ENCODE measurements at places on chromosomes 11 and 22.

- no peak for DNase-seq
Observed at GRCh38 chr11:59418156-59418555, 8.1 kb downstream of the OR5A2 start.

DNA sequence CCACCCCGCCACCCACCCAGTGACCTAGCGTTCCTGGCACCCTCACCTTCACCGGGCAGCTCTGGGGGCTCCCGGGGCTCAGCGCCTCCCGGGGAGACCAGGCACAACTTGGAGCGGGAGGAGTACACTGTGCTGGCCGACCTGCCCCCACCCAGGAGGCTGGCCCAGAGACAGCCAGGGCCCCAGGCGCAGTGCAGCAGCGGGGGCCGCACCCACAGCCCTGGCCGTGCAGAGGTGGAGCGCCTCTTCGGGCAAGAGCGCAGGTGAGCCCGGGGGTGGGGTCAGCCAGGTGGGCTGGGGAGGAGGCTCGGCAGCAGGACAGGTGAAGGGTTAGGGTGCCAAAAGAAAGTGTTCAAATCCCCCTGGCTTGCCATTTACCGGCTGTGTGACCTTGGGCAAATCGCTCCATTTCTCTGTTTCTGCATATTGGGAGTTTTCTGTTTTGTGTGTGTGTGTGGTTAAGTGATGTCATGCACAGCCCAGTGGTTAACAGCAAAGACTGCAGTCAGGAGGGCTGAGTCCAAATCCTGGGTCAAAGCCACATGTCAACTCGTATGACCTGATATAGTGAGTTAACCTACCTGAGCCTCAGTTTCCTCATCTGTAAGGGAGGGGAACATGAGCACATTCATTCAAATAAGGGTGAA lies 29.5 kb downstream of the TRIOBP start:
- DNase-seq, result no peak

DNA sequence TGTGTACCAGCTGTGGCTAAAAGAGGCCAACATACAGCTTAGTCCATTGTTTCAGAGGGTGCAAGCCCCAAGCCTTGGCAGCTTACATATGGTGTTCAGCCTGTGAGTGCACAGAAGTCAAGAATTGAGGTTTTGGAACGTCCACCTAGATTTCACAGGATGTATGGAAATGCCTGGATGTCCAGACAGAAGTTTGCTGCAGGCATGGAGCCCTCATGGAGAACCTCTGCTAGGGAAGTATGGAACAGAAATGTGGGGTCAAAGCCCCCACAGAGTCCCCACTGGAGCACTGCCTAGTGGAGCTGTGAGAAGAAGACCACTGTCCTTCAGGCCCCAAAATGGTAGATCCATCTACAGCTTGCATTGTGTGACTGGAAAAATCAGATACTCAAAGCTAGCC lies 42.2 kb upstream of the PTH start:
- DNase-seq, result no peak

DNA sequence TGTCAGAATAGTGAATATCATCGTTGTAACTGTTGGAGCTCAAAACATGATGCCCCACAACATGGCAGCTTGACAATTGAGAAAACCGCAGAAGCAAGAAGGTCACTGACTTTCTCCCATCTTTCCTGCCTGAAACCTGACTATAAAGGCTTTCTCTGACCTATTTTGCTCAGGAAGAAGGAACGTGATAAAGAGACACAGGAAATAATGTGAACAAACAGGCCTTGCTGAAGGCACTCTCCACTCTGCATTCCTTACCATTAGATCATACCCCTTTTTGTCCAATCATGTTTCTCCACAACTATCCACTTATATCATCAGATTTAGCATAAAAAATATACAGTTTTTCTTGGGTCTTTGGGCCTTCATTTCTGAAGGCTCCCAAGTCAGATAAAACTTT lies 916.8 kb downstream of the METTL15 start:
- no peak for DNase-seq

- peak; percentile 67 for DNase-seq
Observed at GRCh38 chr11:46119352-46120216, 1.7 kb downstream of the PHF21A start.

DNA sequence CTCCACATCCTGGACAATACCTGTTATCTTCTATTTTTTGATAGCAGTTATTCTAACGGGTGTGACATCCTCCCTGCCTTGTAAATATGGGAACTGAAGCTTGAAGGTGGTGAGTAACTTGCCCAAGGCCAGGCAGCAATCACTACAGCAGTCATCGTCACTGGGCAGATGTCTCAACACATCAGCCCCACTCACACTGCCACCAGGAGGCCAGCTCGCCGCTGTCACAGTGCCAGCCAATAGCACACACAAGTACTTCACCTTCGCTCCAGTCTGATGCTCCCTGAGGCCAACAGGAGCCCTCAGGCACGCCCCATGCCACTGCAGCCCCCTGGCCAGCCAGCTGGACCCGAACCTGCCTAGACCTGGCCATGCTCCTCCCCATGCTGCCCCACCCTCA lies 4.9 kb upstream of the TTLL1 start:
- DNase-seq, result no peak

DNA sequence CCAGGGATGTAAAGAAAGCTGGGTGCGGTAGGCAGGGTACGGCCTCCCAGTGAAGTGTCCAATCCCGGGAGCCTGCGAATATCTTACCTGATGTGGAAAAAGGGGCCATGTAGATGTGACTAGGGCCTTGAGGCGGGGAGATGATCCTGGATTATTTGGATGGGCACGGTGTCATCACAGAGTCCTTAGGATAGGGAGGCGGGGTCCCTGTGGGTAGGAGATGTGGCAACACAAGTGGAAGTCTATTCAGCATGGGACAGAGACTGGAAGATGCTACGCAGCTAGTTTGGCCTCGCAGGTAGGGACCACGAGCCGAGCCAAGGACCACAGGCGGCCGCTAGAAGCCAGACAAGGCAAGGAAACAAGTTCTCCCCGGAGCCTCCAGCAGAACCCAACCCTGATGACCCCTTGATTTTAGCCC lies 46.4 kb upstream of the SHANK2 start:
- no peak for DNase-seq

- DNase-seq, result no peak
Observed at GRCh38 chr11:115906171-115906570, 402.0 kb upstream of the CADM1 start.

GRCh38 chr22:45538281-45538680 lies 35.6 kb downstream of the FBLN1 start:
- peak; percentile 12 for DNase-seq

GRCh38 chr11:27658535-27659236 lies 41.6 kb downstream of the BDNF start:
- DNase-seq, result no peak

DNA sequence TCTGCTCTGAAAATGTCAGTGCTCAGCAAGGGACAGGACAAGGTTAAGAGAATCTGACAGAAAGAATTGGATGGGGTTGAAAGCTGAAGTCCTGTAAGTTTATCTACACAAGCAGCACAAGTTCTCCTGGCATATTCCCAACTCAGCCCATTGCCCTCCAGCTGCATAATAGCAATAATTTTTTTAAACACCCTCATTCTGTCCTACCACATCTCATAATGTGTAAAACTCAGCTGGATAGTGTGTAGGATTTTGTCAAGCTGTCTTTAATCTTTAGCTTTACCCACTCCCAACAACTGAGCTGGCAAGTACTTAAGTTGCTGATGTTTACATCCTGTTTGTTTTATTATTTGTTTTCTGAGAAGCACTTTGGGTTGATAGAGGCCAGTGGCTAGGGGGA lies 158.9 kb downstream of the CADM1 start:
- no peak for DNase-seq

DNA sequence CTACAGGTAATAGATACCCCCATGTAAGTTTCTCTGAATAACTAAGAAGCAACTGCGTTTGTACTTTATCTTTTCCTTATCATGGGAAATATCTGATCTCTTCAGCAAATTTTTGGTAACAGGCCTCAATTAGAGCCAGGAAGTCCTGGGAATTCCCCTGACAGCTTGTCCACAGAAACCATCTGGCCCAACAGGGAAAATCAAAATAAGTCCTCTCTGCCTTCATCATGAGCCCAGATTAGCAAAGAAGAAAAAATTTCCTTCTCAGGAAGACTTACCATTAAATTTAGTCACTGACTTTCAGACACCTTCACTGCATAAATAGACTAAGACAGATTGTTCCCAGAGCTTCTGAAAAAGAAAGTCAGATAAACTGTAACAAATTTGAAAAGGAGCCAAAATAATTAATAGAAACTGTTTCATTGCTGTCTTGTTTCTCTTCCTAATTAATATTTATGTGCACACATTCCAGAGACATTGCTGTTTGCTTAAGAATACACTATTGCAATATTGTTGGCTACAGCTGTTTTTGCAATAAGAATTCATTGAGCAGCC lies 278.1 kb upstream of the FAT3 start:
- no peak for DNase-seq

DNA sequence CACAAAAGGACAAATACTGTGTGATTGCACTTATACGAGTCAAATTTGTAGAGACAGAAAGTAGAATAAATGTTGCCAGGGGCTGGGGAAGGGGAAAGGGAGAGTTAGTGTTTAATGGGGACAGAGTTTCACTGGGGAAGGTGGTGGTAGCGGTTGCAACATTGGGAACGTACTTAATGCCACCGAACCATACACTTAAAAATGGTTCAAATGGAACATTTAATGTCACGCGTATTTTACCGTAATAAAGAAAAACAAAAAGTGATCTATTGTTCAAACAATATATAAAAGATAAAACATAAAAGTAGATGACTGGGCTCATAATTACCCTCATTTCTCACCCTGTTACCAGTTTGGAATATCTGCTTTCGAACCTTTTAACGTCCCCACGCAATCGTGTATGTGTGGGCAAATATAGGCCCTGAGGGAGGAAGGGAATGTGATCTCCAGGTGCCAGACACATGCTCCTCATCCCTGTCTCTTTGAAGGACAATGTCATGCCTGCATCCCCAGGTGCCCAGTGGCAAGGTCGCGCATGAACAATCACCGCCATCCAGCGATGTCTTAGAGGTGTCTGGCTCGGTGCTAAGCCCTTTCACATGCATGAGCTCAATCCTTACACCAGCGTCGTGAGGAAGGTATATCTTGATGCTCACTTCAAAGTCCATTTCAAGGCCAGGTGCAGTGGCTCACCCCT lies 35.3 kb downstream of the LIF start:
- DNase-seq, result no peak

DNA sequence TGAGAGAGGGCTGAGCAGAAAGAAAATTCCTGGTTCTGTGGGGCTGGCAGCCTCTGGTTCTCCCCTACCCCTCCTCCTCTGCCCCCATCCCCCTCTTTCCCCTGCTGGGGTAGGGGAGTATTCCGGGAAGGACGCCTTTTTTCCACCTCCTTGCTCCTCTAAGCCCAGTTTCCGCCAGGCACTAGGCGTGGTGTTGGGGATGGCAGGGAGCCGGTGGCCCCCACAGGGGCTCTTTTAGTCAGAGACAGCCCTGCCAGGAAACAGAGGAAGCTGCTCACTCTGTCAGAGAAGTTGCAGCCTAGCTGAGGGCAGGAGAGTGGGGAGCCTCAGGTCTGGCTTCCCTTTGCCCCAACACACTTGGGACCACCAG lies 15.6 kb upstream of the ARHGEF17 start:
- no peak for DNase-seq

DNA sequence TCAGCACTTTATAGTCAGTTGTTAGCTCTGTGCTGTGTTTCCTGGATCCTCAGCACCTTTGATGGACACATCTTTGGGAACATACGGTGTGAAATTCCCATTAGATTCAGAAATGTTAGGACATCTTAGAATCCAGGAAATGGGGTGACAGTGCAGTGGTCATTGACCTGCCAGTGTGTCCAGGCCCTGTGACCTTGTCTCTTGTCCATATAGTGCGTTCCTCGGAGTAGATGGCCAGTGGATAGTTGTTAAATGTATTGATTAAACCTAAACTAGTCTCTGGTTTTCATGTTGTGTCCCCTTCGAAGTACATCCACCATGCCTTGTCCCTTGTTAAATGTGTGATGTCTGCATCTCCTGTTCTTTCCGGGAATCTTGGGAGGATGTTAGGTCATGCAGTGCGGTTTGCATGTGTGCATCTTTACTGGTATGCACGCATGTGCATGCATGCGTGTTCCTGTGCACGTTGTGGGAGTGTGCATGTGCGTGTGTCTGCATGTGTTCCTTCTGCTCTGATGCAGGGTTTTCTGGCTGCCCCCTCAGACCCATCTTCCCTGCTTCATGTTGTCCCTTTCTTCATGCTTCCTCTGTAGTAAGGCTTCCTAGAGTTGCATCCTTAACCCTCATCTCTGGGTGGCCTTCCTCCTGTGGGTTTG lies 4.0 kb downstream of the DGCR8 start:
- no peak for DNase-seq

DNA sequence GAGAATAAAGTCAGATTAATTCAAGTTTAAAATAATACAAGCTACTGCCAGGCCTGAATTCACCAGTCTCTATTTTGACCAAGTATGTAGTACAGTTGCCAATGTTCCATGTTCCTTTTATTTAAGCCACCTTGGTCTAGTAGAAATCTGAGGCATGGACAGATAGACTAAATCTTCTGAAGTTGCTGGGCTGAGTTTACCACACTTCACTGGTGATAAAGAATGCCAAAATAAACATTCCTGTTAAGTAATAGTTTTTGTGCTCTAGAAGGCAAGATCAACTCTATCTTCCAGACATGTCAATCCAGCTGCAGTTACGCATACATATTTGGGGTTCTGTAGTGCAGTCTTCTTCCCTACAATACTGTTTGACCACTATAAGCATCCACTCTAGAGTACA lies 83.9 kb upstream of the C11orf87 start:
- no peak for DNase-seq

DNA sequence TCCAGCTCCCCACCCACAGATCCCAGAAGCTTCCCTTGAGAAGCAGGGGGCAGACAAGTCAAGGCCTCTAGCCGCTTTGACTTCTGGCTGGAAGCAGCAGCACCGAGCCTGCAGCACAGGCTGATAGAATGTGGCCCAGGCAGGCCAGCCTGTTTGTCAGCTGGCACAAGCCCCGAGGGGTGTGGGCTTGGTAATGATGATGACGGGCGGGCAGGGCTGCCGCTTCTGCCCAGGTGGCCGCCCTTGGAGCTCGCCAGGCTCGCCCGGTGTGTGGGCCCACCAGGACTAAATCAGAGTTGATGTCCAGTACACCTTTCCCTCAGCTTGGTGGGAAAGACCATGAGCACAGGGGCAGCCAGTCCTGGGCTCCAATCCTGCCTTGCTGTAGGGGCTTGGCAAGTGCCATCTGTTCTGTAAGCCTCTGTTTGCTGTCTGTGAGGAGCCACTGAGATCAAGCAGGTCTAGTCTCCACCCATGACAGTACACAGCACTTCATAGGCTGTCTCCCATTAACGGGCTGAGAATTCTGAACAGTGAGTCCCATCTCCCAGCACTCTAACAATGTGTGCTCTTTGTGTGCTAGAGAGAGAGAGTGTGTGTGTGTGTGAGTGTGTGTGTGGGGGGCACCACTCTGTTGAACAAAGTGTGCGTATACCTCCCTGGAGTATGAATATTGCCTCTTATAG lies 26.8 kb downstream of the MICAL2 start:
- DNase-seq, result no peak

GRCh38 chr11:69638941-69639681 lies 1.8 kb upstream of the CCND1 start:
- DNase-seq, result peak; percentile 98

GRCh38 chr22:21703684-21704316 lies 31.8 kb downstream of the YPEL1 start:
- no peak for DNase-seq

Data from NCI-H526 (cell line).